NCI-H1694 (cell line): ENCODE measurements at places on chromosomes 4 and X.

DNA sequence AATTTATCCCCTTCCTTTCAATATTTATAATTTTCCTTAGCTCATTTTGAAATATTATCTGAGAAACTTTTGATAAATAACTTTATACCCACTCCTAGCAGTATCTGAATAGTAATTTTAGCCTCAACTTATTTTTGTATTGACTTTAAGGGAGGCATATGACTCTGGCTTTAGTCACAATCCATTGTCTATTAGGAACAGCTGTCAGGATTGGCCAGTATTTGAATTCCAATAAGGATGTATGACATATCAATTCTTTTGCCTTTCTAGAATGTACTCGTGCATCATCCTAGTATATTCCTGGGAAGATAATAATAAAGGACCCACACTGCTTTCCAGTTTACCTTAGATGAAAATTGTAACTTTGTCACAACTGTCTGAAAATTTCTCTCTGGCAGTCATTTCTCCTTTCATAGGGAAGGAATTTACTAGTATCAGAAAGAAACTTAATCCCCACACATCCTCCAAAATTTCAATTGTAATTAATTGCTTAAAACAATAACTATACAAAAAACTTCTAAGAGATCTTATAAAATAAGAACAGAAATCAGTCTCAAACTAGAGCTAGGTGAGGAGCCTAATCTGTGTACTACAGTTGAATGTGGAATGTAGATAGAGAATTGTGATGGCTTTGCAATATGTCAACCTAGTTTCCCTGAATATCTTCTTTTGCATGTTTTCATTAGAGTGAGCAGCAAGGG, 121.0 kb upstream of the EPHA5 start:
- DNase-seq, result no peak

GRCh38 chr4:37839426-37839825, 12.9 kb downstream of the PGM2 start:
- no peak for DNase-seq

DNA sequence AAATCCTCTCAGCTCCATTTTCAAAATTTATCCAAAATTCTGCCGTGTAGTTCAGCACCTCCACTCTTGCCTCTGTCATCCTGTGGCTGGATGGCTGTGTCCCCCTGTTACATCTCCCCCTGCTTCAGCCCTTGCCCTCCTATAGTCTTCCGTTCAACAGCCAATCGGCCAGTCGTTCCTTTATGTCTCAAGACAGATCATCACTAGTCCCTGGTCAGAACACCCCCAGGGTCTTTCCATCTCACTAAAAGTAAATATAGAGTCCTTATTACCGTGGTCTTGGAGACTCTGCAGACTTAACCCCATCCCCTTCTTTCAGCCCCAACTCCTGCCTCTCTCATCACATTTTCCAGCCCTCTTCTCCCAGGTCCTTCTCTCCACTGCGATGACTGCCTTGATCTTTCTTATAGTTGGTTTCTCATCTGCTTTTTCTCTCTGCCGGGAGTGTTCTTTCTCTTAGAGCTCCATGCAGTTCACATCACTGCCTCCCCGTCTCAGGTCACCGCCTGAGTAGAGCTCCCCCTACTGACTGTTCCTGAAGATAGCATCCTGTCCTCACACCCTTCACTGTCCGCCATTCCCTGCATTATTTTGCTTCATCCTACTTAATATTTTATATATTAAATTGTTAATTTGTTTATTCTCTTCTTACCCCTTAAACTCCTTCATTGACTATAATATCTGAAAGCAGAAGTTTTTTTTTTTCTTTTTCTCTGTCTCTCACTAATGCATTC, 736.9 kb upstream of the MAGEB2 start:
- DNase-seq, result peak; percentile 1

DNA sequence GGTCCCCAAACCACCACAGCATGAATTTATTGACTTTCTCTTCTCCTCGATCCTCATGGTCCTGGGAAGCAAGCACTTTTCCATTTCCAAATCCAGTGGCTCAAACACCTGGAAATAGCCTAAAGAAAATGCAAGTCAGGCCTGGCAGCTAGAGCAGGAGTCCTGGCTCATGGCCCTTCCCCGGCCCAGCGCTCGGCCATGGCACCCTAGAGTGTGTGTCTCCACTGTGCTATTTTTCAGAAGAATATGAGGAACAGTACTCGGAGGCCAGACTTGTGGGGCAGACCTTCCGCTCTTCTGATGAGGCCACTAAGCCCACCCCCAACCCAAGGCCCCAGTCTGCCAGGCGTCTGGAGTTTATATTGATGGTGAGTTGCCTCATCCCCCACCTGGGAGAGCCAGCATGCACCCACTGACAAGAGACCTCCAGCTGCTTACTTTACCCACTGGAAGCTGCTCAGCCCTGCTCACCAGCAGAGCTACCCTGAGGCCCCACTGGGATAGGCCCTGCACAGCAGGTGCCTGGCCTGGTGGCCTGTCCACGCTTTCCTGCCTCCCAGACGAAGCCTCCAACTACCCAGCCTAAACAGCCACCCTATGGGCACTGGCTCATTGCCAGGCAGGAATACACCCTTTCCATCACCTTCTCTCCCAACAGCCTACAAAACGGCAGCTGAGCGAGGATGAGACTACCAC, 2.3 kb upstream of the RTL5 start:
- no peak for DNase-seq

DNA sequence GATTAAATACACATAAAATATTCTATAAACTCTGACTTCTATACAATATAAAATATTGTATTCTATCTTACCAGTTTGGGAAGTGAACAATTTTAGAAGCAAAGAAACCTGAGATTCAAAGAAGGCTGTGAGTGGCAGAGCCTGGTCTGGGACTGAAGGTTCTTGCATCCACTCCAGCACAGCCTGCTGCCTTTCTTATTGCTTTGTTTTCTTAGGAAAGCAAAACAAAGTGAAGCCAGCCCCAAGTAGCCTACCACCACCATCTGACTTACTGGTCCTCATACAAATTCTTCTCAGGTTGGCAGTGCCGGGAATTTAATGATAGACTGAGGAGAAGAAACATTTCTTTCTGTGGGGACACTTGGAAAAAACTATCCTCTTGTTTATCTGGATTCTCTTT, 129.7 kb upstream of the SMAD1 start:
- DNase-seq, result no peak

DNA sequence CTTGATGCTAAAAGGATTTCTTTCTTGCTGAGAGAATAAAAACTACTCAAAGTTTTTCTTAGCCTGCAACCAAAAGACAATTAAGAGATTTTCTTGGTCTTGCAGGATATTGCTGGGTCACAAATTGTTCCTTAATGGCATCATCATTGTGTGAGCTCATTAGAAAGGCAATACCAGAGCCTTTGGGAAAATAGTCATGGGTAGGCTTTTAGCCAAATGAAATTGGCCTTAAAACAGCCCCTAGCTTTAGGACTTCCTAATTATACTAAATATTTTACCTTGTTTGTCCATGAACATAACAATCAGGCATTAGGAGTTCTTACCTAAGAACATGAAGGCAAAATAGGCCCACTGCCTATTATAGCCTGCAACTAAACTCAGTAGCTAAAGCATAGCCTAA, 10.4 kb upstream of the FAM13A start:
- DNase-seq, result no peak

GRCh38 chrX:22922961-22923360, 76.8 kb upstream of the DDX53 start:
- no peak for DNase-seq

DNA sequence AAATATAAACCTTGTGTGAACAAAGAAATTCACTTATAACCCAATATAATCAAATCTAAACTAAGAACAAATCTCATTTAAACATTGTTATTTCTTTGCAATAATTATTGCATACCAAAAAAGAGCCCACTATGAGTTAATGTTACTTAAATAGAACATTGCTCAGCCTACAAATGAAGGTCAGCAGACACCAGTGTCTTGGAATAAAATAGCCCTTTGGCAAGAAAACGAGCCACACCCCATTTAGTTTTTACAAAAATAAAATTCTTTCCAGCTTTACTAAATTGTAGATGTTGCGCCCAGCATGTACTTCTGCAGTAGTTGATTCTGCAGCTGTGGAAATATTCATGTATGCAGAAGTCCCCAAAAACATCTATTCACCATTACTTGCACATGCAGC, 12.2 kb downstream of the PLS3 start:
- no peak for DNase-seq

DNA sequence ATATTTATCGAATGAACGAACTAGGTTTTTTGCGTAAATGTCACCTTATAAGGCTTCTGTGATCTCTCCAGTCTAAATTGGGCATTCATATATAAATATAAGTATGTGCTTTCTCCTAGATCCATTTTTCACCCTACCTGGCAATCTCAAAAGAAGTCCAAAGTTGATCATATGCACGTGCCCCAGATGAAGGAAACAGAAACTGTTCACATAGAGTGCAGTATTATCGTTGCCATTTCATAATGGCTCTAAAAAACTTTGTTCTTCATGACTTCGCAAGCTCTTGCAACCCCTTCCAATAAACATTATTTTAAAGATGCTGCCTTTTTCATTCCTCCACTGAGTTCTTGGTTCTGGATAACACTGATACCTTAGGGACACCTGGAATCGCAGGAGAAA, 708 bp downstream of the INTS12 start:
- no peak for DNase-seq

DNA sequence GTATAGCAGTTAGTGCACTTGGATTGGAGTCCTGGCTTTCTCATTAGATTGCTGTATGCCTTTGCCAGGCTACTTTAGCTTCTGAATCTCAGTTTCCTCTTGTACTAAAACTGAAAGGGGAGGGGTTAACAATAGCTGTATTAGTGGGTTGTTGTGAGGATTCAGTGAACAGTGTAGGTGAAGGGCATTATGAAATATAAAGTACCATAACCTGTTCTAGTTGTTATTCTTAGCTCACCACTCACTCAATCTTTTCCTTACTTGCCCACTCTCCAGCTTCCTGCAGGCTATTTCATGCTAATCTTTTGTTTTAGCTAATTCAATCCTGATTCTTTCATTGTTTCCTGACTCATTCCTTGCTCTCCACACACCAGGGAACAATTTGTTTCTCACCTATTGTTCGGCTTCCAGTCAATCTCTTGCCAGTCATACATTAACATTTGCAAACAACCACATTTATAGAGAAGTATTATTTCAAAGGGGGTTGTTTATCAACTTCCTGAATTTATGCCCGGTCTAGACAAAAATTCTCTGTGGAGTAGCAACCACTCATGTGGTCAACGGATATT, 50.6 kb upstream of the EDA start:
- no peak for DNase-seq

GRCh38 chrX:129784371-129784770, 4.6 kb downstream of the SASH3 start:
- DNase-seq, result no peak

GRCh38 chrX:116226665-116227484, 56.3 kb downstream of the AGTR2 start:
- no peak for DNase-seq

DNA sequence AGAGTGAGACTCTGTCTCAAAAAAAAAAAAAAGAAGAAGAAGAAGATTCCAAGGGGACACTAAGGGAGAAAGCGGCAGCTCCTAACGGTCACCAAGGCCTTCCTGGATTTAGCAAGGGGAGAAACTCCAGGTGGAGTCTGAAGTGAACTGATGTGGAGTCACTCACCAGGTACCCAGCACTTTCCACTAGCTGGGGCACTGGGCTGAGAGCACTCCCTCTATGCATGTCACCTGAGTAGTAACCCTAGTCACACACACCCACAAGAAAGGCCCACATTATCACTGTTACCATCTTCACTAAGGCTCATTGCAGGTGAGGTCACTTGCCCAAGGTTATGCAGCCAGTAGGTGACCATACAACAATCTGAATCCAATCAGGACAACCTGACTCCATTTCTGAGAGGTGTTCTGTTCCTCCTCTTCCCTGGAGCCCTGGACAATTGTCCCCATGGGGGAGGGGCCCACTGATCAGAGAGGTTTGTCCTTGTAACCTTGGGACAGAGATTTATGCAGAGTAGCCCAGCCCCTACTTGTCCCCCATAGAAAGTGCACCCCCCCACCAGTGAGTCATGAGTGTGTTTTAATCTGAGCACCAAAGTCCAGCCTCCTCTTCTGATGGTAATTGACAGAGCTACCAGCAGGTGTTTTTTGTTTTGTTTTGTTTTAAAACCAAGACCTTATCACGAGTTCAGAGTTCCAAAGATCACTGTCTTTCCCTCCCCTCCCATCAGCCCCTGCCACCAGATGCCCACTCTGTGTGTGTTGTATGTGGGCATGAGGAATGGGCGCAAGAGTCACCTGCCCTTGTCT, 5.9 kb upstream of the SASH3 start:
- DNase-seq, result no peak

DNA sequence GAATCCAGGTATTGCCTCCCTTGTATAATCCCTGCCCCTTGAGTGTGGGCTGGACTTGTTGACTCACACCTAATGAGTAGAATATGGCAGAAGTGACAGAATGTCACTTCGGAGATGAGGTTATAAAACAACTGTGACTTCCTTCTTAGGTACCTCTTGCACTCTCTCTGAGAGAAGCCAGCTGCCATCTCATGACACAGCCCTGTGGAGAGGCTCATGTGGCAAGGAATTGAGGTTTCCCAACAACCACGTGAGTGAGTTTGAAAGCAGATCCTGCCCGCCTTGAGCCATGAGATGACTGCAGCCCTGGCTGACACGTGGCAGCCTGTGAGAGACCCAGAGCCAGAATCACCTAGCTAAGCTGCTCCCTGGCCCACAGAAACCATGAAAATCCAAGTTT, 13.5 kb downstream of the ASB11 start:
- DNase-seq, result no peak

DNA sequence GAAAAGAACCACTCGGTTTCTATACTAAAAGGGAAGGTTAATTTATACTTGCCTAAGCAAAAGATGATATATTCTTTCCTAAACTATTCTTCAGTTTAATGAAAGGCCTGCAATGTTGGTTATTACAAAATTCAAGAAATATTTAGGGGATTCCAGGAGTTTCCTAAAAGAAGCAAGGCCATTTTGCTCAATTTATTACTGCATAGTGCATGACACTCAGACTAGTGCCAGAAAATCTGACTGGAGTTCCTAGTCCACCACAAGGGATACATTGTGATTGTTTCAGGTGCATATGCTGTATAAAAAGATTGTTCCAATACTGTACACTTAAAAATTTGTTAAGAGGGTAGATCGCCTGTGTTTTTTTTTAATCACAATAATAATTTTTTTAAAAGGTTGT, 78.7 kb downstream of the CAPN6 start:
- DNase-seq, result no peak

DNA sequence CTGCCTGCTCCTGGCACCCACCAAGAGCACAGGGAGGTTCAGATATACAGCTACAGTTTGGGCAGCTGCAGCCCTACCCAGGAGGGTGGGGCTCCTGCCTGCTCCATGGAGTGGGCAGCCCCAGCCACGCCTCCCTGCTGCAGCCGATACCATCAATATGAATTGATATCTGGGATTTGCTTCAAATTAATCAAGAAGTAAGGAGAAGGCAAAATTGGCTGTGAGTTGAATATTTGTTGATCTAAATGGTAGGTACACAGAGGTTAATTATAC, 31.2 kb upstream of the ZNF280C start:
- DNase-seq, result no peak

GRCh38 chr4:7213807-7214206, 21.5 kb downstream of the SORCS2 start:
- DNase-seq, result no peak

- no peak for DNase-seq
These were observed 24.3 kb downstream of the GAK start for GRCh38 chr4:907691-908425.
